ENCODE measurements at places on chromosomes 12 and 14. TPM values are rescaled to one million over a fixed set of nuclear protein-coding genes. Genes with fewer than 3 reads are reported as not detected.

The KRT71 gene
- not detected for total RNA-seq

The PTPN11 gene
- 88.0 TPM for total RNA-seq

The GPR84 gene
- not detected for total RNA-seq

The GLT1D1 gene
- total RNA-seq, result 2.2 TPM

The TAS2R7 gene
- total RNA-seq, result not detected

The DLST gene
- total RNA-seq, result 76.9 TPM

The VASH1 gene
- 6.9 TPM for total RNA-seq

The SRRM4 gene
- total RNA-seq, result 0.03 TPM

The LMNTD1 gene
- not detected for total RNA-seq

The CLEC9A gene
- not detected for total RNA-seq

The IGFBP6 gene
- 508 TPM for total RNA-seq

The LRP1 gene
- total RNA-seq, result 93.4 TPM

The RPL10L gene
- total RNA-seq, result not detected

The AKAP3 gene
- 1.4 TPM for total RNA-seq

The SBNO1 gene
- total RNA-seq, result 18.6 TPM

The TAS2R43 gene
- total RNA-seq, result 1.5 TPM

The BIN2 gene
- 0.93 TPM for total RNA-seq

The SERPINA5 gene
- total RNA-seq, result 4.1 TPM

The ARHGEF25 gene
- 3.8 TPM for total RNA-seq

The NRXN3 gene
- 0.61 TPM for total RNA-seq

The SEL1L gene
- total RNA-seq, result 34.0 TPM

The NID2 gene
- 0.17 TPM for total RNA-seq

The RFX4 gene
- not detected for total RNA-seq

The TSPAN9 gene
- total RNA-seq, result 49.1 TPM

The TMEM19 gene
- total RNA-seq, result 32.7 TPM

The ASCL1 gene
- total RNA-seq, result not detected

The CLEC2A gene
- total RNA-seq, result 70.2 TPM

The SLC38A4 gene
- total RNA-seq, result 1.9 TPM

The RNASE3 gene
- not detected for total RNA-seq

The RNU4-1 gene
- not detected for total RNA-seq

Data from lower leg skin (tissue), 4 donors.